ENCODE measurements at places on chromosomes 2 and 18. TPM values are rescaled to one million over a fixed set of nuclear protein-coding genes. Genes with fewer than 3 reads are reported as not detected.

DNA sequence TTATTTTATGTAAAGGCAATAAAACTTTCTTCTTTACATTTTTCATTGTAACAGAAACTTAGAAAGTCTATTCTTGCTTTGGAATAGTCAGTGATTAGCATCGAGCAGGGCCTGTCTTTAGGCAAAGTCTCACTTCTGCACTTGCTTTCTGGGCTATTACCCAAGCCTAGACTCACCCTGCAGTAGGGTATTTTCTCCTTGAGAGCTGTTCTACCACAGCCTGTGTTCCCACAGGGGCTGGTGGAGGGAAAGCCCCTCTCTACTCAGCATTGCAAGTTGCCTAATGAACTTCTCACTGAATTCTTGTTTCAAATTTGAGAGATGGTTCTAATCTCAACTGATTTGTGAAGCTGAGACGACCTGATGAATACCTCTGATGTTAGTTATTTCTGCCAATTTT lies 111.7 kb upstream of the KLHL14 start:
- DNase-seq = no peak

Gene CDH19
- 2.5 TPM for total RNA-seq

- no peak for DNase-seq
Measured at GRCh38 chr18:2102022-2102421, 469.3 kb downstream of the METTL4 start.

Gene GPAT2
- 6.1 TPM for total RNA-seq

GRCh38 chr2:172969166-172969565 lies 106.5 kb upstream of the MAP3K20 start:
- DNase-seq = no peak

Gene ICA1L
- 21.8 TPM for total RNA-seq

DNA sequence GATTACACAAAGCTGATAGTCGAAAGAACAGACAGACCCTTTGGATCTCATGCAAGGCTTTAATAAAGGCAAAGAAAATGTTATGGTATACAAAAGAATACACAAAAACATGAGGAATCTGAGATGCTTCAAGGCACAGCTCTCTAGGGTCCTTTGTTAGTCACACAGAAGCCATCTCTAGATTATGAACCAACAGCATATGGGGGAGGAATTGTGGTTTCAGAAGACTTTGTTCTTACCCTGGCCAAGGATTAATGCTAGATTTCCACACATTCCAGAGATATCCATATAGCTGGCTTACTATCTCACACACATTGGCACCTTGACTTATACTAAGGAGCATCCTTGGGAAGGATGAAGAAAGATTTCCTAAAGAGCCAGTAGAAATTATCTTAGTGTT lies 206.1 kb downstream of the GULP1 start:
- no peak for DNase-seq

- DNase-seq = no peak
Measured at GRCh38 chr2:108449410-108450130, 564 bp downstream of the GCC2 start.

GRCh38 chr2:206028101-206028500 lies 57.9 kb downstream of the INO80D start:
- DNase-seq = no peak

- no peak for DNase-seq
Measured at GRCh38 chr2:178280244-178280852, 86.0 kb downstream of the OSBPL6 start.

DNA sequence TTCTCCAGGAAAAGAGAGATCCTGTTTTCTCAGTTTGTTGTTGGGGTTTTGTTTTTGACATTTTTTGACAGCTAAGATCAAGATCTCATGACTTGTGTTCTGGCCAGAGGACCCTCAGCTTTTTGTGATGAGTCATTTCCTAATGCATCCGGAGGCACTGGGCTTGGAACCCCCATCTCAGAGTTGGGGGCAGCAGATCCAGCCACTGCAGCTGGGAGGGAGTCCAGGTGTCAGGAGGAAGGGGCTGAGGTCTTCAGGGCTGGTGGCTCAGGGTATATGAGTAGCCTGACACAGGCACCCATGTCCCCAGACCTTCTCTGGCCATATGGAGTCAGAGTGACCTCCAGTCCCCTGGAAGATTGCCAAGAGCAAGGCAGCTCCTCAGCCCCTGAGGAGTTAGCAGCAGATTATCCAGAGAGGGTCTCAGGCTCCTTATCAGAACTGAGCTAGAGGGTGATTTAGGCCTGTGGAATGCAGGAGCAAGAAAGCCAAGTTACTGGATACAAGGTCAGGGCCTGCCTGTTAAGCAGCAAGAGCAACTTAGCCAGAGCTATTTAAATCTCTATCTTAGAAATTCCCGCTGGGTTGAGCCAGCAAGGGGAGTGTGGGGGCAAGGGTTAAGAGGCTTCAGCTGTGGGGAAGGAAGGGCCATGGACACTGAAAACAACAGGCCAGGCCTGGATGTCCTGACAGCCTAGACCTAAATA lies 62.4 kb downstream of the TANC1 start:
- DNase-seq = peak; percentile 83

DNA sequence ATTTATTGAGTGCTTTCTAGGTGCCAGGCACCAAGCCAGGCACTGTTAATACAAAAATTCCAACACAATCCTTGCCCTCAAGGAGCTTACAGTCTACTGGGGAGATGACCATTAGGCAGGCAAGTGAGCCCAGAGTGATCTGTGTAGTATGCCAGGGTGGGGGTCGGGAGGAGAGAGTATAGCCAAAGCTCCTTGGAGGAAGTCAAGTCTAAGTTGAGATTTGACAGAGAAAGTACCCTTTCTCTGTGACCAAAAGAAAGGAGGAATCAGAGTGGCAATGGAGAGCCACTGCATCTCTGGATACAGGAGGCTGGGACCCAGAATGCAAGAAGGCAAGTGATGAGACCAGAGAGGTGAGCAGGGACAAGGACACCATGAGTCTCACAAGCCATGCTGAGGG lies 7.5 kb downstream of the ANKRD53 start:
- DNase-seq = no peak

DNA sequence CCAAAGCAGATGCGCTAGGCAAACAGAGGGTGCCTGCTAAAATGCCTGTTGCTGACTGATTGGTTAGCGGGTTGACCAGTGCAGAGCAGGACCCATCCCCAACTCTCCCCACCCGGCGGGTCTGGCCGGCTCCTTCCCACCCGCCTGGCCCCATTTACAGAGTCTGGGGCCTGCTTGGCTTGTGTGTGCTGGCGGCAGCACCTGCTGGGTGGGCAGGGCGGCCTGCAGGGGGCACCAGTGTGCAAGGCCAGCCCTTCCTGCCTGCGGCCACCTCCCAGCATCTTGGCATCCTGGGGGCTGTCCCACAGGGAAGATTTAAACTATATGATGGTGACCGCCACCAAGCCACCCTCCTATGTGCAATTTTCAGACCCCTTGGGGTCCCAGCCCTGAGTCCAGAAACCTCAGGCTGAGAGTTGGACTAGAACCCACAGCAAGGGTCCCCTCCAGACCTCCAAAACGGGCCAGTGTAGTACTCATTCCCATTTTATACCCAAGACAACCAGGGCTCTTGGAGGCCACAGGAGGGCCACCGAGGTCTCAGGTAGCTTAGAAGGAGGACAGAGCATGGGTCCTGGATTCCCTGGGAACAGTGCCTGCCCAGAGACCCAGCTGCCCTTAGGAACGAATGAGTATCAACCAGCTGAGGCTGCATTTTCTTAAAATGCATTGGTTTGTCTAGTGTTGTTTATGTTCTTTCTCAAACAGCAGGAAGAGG lies 173.6 kb downstream of the SMAD7 start:
- peak; percentile 64 for DNase-seq

GRCh38 chr2:191051177-191051576 lies 37.2 kb upstream of the STAT1 start:
- no peak for DNase-seq

DNA sequence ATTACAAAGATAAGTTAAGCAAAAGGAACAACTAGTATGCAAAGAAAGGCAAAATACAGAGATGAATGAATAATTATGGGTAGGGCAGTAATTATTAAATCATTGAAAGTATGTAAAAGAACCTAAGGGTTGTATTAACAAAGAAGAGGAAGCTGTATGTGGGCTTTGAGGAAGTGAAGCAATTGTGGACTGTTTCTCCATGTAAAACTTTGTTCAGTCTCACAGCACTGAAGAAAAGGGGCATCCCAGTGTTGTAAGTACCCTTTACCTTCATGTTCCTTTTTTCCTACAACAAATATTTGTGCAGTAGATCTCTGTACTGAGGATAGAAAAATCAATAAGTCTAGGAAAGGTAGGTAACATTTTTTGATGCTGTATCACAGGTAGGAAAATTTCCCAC lies 388.7 kb upstream of the NRP2 start:
- no peak for DNase-seq

DNA sequence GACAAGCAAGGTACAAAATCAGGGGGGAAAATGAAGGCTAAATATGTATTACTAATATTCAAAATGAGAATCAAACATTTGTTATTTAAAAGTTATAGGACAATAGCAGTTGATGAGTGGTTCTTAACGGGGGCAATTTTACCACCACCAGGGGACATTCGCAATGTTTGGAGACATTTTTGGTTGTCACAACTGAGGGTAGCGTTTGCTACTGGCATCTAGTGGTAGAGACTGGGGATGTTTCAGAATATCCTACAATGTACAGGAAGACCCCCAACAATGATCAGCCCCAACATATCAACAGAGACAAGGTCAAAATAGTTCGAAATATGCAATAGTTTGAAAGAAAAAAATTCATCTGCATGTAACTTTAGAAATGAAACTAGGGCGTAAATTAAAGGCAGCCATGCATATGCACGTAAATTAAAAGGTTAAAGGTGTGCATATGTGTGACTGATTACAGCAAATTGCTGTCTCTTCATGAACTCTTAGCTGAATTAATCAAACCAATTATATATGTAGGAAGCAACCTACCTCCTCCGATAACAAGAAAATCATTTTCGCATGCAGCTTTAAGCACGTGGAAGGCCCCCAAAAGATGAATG lies 61.2 kb upstream of the CUL3 start:
- DNase-seq = no peak

Gene SCN3A
- total RNA-seq = 1.8 TPM

DNA sequence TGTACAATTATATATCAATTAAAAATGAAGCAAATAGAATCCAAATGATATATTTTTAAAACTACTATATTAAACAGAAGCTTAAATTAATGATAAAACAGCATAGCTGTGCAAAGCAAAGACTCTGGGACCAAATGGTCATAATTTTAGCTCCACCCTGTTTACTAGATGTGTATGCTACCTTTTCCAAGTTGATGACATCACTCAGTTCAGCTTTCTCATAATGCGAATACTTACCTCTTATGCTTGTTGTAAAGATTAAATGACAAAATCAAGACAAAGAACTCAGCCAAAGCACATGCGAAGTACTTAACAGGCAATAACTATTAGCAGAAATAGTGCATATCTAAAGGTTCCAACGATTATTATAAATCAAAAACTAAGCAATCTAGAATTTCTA lies 51.6 kb downstream of the LNPK start:
- DNase-seq = no peak

Gene IL1R1
- total RNA-seq = 34.2 TPM

DNA sequence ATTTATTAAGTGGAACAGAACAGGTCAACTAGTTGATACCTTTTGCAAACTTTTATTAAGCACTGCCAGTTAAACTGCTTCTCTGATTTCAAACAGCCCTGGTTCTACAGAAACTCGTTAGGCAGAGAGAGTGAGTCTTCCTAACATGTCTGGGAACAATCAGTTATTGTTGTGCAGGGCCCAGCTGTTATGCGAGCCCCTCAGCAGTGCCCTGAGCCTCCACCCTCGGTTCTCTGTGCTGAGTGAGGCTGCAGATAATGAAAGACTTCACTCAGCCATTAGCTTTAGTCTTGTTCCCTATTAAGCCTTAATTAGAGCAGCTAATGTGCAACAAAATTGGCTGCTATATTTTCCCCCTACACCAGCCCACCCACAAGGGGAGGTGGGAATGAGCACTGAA lies 39.6 kb downstream of the KCTD18 start:
- no peak for DNase-seq

Gene ANKRD12
- total RNA-seq = 115 TPM

Gene TMEM247
- total RNA-seq = not detected

GRCh38 chr2:42842466-42842865 lies 50.1 kb upstream of the HAAO start:
- no peak for DNase-seq

- DNase-seq = no peak
Measured at GRCh38 chr2:173216668-173217067, 138.0 kb upstream of the CDCA7 start.

DNA sequence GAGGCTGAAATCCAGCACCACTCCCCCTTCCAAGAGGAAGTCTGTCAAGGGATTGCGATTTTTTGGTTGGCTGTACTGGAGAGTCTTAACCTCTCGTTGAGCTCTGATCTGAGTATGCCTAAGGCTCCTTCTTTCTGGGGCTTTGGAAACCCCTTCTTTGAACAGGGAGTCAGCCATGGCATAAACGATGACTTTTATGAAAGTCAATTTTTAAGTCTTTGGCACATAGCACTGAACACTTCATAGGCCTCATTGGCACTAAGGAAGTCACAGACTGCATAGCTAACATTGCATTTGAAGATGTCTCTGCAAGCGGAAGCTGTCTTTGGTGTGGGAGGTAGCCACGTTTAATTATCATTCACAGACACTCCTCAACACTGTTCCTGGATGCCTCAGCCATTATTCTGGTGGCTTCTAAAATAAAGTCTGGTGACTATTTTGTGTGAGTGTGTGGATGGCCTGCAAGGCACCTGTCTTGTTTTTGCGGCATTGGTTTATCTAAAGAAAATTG lies 148.2 kb upstream of the NCK2 start:
- DNase-seq = no peak

DNA sequence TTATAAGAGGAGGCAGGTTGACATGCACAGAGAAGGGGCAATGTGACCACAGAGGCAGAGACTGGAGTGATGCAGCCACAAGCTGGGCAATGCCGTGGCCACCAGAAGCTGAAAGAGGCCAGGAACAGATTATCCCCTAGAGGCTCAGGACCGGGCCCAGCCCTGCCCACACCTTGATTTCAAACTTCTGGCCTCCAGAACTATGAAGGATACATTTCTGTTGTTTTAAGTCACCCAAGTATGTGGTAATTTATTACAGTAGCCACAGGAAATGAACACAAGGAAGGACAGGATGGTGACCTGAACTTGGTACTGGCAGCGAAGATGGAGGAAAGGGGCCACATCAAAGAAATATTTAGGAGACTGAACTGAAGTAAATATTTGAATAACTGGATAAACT lies 66.8 kb upstream of the RIOK3 start:
- DNase-seq = no peak

- DNase-seq = no peak
Measured at GRCh38 chr2:47719099-47719498, 63.8 kb upstream of the MSH6 start.

- no peak for DNase-seq
Measured at GRCh38 chr2:195561116-195561921, 95.7 kb upstream of the SLC39A10 start.

Gene OTOS
- total RNA-seq = not detected

GRCh38 chr2:215410932-215411285 lies 25.0 kb downstream of the FN1 start:
- no peak for DNase-seq

Gene CCDC74A
- total RNA-seq = 10.5 TPM

GRCh38 chr2:60962528-60962927 lies 55.0 kb upstream of the PEX13 start:
- DNase-seq = no peak

Gene UPP2
- 0.28 TPM for total RNA-seq

Gene MFF
- total RNA-seq = 73.0 TPM

GRCh38 chr2:23323198-23323916 lies 61.6 kb upstream of the KLHL29 start:
- DNase-seq = no peak

Data from ovary (tissue), 10 donors.